ENCODE measurements at places on chromosomes 4 and X.

GRCh38 chr4:123418351-123418931 lies 21.8 kb downstream of the SPRY1 start:
- DNase-seq, result peak; percentile 91

- no peak for DNase-seq
Observed at GRCh38 chrX:149467461-149467860, 37.6 kb downstream of the IDS start.

- DNase-seq, result no peak
Observed at GRCh38 chr4:48686369-48686768, 93.7 kb downstream of the FRYL start.

DNA sequence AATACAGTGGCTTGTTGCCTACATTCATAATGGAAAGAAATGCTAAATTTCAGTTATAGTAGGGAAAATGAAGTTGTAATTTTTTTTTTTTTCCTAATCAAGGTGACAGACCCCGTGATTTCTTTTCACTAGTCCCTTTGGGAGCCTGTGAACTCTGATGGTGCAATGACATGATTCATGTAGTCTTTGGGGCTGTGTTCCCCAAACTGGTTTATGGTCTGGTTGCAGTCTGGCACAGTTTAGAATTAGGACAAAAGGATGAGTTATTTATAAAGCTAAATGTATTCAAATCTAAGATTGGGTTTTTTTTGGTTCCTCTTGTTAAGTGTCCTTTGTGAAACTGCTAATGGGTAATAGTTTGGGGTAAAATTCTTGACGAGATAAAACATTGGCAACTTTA lies 66.0 kb downstream of the REPS2 start:
- no peak for DNase-seq

- no peak for DNase-seq
Observed at GRCh38 chr4:3703677-3704521, 62.3 kb upstream of the ADRA2C start.

- DNase-seq, result no peak
Observed at GRCh38 chrX:138771047-138771446, 59.5 kb upstream of the FGF13 start.

- DNase-seq, result no peak
Observed at GRCh38 chr4:76023389-76023788, at the start of gene CXCL10. TSS of gene CXCL10 (minus strand) at chr4:76023497. CDS start at chr4:76023431, 66 bp downstream.

- no peak for DNase-seq
Observed at GRCh38 chr4:55781812-55782211, 37.8 kb upstream of the EXOC1L start.

DNA sequence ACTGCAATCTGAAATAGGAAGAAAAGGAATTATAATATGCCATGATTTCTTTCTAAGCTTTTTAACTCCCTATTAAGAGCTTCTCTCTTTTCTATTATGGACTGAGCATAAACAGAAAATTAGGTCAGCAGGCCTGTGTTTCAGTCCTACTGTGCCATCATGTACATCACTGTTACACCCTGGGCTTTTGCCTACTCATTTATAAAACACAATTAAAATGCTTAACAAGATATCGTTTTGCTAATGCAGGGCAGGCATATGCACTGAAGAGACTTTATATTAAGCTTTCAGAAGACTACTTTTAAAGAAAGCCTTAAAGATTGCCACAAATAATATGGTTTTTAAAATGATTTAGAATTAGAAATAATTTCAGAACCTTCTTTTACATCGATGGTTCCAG lies 828 bp upstream of the BBS12 start:
- no peak for DNase-seq

DNA sequence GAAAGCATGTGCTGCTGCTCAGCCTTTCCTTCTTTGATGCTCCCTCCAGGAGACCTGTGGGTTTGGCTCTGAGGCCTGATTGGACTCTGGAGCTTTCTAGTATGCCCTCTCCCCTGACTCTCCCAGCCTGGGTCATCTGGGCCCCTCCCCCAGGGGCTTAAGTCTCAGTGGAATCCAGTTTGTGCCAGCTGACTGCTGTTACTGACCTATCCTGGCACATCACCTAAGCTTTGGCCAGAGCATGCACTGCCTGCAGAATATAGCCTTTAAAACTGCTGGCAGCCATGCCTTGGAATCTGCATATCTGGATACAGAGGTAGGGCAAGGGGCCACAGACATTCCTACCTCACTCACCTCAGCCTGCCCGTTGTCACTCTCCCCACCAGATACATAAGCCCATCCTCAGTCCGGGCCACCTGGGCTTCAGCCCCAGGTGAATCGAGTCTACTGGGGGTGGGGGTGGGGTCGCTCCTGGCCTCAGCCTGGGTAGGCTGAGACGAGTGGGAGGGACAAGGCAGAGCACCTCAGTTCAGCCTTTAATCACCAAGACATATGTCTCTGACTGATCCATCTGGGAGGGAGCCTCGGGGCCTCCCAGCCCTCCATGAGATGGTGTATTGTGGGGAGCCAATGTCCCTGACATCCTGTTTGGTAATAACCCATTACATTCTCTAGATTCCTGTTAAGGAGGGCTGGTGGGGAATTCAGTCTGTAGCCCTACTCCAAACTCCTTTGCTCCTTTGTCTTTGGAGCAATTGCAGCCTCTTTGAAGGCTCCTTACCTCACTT lies 61.2 kb downstream of the STARD8 start:
- peak; percentile 57 for DNase-seq

GRCh38 chrX:113399506-113400192 lies 559.0 kb upstream of the AMOT start:
- DNase-seq, result no peak

DNA sequence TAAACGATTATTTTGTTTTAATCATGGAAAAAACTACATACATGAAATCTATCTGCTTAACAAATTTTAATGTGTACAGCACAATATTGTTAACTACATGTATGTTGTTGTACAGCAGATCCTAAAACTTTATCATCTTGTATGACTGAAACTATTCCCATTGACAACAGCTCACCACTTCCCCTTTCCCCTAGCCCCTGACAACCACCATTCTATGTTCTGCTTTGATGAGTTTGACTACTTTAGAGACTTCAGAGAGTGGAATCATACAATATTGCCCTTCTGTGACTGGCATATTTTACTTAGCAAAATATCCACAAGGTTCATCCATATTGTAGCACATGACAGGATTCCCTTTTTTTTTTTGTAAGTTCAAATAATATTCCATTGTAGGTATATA lies 185.9 kb downstream of the CFAP299 start:
- DNase-seq, result no peak

GRCh38 chr4:62457356-62457755 lies 1257.2 kb downstream of the ADGRL3 start:
- DNase-seq, result no peak

DNA sequence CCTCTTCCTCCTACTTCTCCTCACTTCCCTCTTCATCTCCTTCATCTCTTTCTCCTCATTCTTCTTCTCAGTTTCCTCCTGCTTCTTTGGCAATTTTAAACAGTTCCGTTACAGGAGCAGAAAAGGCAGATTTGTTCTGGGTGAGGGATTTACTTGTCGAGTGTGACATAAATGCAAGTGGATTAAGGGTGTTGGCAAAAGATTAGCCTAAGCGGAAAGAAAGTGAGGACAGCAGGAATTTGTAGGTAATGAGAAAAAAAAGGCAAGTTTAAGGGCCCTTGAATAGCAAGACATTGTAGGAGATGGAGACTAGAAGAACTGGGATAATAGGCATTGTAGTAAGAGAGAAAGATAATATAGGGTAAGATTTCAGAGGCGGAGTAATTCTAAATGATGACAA lies 841.6 kb downstream of the RAPGEF2 start:
- DNase-seq, result no peak

DNA sequence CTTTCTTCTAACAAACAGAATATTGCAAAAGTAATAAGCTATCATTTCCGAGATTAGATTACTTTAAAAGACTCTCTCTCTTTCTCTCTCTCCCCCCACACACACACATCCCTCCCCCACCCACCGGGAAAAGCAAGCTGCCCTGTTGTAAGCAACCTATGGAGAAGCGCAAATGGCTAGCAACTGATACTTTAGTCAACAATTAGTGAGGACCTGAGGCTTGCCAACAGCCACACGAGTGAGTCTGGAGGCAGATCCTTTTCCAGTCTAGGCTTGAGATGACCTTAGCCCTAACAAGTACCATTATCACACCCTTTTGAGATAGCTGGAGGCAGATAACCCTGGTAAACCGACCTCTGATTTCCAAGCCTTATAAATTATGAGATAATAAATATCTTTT lies 19.7 kb upstream of the ADGRL3 start:
- DNase-seq, result no peak

Measured in fibroblast of skin of right quadriceps (primary cell).